Kidney (tissue), 22 donors: ENCODE measurements at places on chromosomes 4 and X. TPM values are rescaled to one million over a fixed set of nuclear protein-coding genes. Genes with fewer than 3 reads are reported as not detected.
A peak's percentile ranks its signal among the peaks of the same experiment; 100 is the strongest.

GRCh38 chrX:94256396-94256795 lies 582.4 kb downstream of the FAM133A start:
- DNase-seq: no peak

GRCh38 chr4:178296669-178297068 lies 854.4 kb upstream of the AGA start:
- no peak for DNase-seq

DNA sequence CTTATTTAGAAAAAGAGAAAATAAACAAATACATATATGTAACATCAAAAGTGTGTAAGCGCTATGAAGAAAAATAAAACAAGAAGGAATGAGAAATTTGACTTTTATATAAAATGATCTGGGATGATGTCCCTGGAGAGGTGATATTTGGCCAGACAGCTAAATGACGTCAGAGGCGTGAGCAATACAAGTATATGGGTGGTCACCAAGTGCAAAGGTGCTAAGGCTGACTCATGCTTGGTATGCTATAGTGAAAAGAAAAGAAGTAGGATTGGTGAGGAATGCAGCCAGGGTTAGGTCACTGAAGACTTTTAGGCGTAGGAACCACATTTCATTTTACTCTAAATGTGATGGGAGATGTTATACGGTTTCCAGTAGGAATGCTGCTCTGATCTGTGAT lies 1049.1 kb upstream of the TENM3 start:
- DNase-seq: no peak

DNA sequence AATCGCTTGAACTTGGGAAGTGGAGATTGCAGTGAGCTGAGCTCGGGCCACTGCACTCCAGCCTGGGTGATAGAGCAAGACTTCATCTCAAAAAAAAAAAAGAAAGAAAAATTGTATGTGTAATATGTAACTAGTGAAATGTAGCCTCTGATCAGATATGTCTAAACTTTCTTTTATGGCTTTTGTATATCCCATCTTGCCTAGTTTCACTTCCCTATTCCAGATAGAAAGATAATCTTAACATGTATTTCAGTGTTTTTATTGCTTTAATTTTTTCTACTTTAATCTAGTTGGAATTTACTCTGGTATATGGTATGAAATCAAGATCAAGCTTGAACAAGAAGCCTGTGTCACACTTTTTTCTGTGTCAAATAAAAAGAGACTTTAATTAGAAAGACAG lies 1.9 kb upstream of the ZNF41 start:
- DNase-seq: peak; percentile 1

- DNase-seq: no peak
These were observed 64.1 kb upstream of the STOX2 start for GRCh38 chr4:183841001-183841400.

DNA sequence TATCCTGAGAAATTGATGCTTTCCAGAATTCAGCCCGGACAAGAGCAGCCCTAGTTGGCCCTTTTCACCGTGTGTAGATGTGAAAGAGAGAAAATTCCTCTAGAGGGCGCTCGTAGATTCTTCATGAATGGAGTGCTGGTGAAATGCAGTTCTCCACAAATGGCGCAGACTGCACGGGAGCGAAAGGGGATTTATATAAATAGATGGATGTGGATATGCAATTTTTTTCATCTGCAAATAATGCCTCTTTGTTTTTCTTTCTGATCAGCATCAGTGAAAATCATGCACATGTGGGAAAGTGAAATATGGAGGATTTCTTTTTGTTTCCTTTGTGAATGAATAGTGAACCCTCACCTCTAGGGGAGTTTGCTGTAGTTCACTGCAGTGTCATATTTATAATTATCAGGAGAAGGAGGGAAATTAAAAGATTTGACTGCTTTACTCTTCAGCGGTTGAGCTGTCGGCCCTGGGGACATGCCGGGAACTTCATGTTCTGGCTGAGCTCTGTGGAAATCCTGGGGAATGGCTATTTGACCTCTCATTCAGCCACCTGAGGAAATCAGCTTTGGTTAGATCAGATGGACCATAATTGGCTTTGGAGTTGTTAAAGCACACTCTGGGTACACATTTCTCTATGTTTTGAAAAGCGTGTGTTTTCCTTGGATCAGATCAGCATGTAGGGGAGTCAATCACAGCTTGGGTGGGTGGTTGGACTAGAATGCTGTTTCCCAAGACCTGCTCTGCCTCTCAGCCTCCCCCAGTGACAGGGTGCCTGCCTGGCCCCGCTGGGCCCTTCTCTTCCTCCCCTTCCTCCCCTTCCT lies 115.0 kb upstream of the SHISA3 start:
- peak; percentile 93 for DNase-seq

DNA sequence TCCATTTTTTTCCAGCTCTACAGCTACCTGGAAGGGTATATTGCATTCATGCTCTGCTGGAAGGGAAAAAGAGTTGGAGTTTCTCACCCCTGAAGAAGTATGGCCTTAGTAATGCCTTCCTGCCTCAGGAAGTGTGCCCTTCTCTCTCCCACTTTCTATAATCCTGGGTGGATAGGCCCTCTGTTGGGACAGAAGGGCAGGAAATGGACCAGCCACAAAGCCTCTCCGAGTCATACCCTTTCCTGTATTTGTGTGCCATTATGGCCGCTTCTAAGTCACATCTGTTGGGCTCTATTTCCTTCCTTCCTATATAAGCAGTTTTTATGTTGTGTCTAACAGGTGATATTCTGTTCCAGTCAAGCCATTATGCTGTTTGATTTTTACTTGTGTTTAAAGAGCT lies 74.8 kb upstream of the SMARCA5 start:
- DNase-seq: no peak

DNA sequence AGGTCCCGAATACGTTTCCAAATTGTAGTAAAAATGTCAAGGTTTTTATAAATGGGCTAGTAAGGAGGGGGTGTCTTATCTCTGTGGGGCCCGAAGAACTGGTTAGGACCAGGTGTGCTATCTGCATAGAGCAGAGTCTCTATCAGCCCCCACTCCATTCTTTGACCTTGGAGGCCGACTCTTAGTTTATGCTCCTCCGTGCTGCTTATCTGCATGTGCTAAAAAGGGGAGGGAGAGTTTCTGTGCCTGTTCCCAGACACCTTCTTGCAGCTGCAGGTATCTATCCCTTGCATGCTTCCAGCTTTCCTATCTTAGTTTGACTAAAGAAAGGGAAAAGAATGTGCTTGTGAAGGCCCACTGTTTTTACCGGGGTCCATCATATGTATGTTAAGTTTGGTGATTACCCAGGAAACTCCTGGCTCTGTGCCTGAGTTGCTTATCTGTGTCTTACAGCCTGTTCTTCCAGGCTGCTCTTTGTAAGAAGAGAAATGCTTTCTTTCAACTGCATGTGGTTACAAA lies 28.6 kb upstream of the NAF1 start:
- no peak for DNase-seq

- DNase-seq: no peak
These were observed 420.4 kb upstream of the CTSO start for GRCh38 chr4:156374069-156374468.

DNA sequence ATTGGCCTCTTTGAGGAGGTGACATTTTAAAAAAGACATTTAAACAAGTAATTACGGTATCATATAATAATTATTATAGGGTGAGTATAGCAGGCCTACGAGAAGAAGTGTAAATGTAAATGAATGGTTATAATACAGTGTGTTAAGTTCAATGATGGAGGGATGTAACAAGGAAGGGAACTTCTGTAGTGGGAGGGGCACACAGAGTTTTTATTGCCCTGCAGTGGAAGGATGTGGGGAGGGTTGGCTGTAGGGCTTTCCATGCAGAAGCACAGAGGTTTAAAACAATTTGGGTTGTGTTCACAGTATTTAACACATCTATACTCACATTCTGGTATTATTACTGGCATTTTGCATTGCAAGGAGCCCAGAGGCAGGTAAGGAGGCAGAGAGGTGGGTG lies 41.1 kb downstream of the AFF1 start:
- no peak for DNase-seq

GRCh38 chr4:40998675-40999358 lies 215.5 kb downstream of the APBB2 start:
- DNase-seq: no peak

DNA sequence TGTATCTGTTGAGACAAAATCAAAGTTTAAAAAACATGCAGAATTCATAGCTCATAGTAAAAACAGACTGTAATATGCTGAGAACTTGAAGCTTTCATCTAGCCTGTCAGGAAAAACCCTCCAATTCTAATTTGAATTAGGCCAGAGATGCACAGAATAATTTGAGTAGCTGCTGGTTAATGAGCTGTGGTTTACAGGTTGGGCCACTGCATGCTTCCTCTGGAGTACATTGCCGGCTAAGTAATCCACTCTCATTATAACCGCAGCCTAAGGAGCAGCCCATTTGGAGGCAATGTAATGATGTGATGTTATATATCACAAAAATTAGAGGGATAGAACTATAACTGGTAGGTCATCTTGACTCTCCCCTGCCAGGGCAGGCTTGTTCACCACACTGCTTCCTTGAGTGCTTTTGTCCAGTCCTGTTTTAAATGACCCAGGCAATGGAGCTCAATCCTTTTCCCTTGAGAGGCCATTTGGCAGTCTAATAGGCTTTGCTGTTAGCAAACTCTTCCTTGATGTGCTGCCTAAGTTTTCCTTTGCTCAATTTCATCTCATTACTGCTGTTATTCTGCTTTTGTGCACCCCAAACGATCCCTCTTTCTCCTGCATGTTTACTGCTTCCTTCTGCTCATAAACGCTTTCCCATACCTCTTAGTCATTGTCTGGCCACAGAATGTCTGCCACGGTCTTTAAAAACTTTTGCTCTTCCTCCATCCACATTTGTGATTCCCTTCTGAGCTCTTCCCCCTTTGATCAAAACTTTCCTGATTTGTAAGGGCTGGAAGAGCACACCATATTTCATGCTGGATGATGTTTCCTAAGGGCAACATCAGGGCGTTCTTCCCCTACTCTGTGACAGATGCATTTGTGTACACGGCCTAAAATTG lies 230.9 kb downstream of the C4orf33 start:
- peak; percentile 62 for DNase-seq

- DNase-seq: no peak
These were observed 61.7 kb upstream of the GUCY1A1 start for GRCh38 chr4:155604718-155605626.

- DNase-seq: no peak
These were observed 29.7 kb downstream of the BMX start for GRCh38 chrX:15530318-15530717.

DNA sequence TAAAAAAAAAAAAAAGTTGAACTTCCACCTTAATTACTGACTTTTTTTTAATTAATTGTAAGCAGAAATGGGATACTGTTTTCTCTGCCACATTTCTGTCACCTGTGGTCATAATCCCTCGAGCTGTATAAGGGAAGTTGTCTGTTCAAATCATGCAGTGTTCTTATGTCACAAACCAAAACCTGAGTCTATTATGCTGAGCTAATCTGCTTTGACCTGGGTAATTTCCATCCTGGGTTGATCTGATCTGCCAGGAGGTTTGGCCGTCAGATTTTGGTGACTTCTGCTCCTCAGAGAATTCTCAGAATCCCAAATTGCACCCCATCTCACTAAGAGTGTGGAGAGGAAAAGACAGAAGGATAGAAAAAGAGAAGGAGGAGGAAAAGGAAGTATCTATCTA lies 683.1 kb downstream of the KCTD8 start:
- no peak for DNase-seq

GRCh38 chr4:76955182-76955581 lies 5.6 kb downstream of the SEPTIN11 start:
- DNase-seq: no peak

GRCh38 chrX:107673933-107674479 lies 45.7 kb downstream of the PRPS1 start:
- DNase-seq: peak; percentile 43

The RAB40AL gene
- not detected for polyA plus RNA-seq

The VSIG4 gene
- 15.9 TPM for polyA plus RNA-seq

The TLL1 gene
- polyA plus RNA-seq: 0.28 TPM

The NUP54 gene
- 15.6 TPM for polyA plus RNA-seq

The DGKK gene
- 0.04 TPM for polyA plus RNA-seq

The NMU gene
- polyA plus RNA-seq: 0.54 TPM

The RAI2 gene
- 18.3 TPM for polyA plus RNA-seq

The CXCL3 gene
- 0.97 TPM for polyA plus RNA-seq

The BMX gene
- polyA plus RNA-seq: not detected

The LPAR4 gene
- not detected for polyA plus RNA-seq
